ENCODE measurements at places on chromosomes 4 and X.

DNA sequence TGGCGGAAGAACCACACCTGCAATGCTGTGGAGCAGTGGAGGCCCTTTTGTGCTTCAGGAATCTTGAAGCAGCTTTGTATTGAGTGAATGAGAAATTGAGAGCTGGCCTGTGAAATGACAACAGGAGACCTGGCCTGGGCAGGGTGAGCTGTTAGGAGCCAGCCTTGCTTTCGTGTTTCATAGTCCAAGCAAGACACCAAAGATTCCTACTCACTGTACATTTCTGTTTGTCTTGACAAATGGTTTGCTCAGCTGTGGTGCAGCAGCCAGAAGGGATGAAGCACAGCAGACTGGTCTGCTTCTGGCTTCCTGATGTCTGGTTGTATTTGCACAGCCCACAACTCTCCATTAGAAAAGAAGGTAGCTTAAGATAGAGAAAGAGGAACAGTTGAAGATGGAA lies 96.5 kb downstream of the GATB start:
- no peak for DNase-seq

- DNase-seq: no peak
These were observed 48.3 kb downstream of the FUNDC1 start for GRCh38 chrX:44494357-44494756.

GRCh38 chr4:20764366-20764992 lies 64.2 kb downstream of the PACRGL start:
- DNase-seq: no peak

GRCh38 chr4:145785391-145786008 lies 105.6 kb downstream of the C4orf51 start:
- no peak for DNase-seq

GRCh38 chr4:138868562-138868961 lies 147.0 kb upstream of the NOCT start:
- no peak for DNase-seq

DNA sequence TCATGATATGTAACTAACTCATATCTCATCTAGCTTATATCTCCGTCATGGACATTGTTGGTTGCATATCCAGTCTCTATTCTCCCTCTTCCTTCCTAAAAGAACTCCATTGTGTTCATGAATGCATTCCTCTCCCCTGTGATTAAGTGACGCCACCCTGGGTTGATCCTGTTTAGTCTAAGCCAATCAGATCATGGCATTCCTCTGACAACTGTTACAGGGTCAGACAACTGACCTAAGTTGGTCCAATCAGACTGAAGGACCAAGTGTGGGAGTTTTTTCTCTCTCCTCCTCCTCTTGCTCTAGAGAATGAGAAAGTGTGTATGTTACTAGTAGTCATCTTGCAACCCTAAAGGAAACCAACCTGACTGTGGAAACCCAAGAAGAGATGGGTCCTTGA lies 3.6 kb downstream of the APOO start:
- DNase-seq: no peak

DNA sequence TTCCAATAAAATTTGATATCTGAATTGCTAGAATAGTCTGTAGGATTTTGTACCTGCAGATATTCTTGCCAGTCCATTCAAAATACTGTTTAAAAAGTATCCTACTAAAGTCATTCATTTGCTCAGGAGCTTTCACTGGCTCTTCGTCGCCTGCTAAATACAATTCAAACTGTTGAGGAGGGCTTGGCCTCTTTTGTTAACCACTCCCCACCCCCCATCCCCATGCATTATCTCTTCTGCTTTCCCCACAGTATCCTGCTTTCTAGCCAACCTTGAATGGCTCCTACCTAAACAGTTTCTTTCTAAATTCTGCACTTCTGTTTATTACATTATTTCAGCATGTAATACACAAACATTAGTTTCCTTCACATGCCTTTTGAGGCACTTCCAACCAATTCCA lies 230.8 kb downstream of the CPE start:
- no peak for DNase-seq

DNA sequence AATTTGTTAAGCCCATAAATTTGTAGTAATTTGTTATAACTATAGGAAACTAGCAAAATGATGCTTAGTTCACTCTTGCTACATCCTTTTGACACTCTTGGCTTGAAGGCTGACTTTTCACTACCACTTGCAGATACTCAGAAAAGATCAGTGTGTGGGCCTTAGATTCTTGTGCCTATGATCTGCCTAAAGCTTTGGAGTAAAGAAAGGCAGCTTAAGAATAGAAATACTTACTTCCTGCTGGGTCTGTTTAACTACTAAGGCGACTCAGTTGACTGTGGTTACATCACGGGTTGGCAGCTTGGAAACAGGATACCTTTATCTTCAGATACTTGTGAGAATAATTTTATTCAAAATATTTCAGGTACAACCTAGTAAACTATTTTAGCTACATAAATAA lies 201.4 kb upstream of the FMR1 start:
- no peak for DNase-seq

DNA sequence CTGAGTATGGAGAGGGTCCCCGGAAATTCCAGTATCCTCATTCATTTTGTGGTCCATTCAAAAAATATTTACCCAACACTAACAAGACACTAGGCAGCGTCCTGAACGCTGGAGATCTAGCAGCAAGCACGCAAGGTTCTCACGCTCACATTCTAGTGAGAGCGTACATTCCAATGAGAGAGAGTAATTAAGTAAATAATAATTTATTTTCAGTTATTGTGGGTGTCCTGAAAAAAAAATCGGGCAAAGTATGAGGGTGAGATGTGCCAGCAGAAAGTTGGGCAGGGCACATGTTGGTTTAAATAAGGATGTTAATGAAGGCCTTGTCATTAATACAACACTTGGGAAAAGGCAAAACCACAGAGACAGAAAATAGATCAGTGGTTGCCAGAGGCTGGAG lies 4.0 kb upstream of the TMEM156 start:
- no peak for DNase-seq

All from NCI-H524 treated with DMSO at 0.1 percent for 48 hours (cell line).